ENCODE measurements at places on chromosomes 6 and 20.
A peak's percentile ranks its signal among the peaks of the same experiment; 100 is the strongest.

- DNase-seq = no peak
Observed at GRCh38 chr6:12138381-12138780, 126.3 kb downstream of the HIVEP1 start.

DNA sequence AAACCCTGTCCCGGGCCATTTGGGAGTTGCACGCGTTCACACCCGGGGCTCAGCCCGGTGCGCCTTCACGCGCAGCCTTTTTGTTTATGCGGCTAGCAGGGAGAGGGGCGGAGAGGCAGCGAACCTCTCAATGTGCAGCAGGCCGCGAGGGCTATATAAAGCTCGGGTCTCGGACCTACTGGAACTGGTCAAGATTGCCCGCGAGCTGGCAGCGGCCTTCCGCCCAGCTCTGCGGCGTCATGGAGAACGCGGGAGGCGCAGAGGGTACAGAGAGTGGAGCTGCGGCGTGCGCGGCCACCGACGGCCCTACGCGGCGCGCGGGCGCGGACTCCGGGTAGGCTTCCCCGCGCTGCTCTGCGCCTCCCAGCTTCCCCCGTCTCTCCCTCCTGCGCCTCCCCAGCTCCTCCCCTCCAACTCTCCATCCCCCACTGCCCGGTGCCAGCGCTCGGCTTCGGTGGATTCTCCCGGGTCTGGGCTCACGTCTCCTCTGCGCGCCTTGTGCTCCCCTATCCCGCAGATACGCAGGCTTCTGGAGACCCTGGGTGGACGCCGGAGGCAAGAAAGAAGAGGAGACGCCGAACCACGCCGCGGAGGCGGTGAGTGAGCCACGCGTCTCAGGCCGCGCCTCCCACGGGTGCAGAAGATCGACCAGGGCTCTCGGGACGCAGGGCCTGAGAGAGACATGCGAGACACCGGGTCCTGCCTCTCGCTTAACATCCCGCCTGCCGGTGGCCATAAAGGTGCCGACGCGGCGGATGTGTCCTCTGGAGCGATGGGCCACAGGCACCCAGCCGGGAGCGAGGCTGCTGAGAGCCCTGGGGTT, at the start of gene RIPPLY2:
Gene RIPPLY2, plus strand, starts transcription at position 183 of the 823 bp plus-strand sequence. Its CDS starts 57 bp downstream, at position 240.
- peak; percentile 69 for DNase-seq

DNA sequence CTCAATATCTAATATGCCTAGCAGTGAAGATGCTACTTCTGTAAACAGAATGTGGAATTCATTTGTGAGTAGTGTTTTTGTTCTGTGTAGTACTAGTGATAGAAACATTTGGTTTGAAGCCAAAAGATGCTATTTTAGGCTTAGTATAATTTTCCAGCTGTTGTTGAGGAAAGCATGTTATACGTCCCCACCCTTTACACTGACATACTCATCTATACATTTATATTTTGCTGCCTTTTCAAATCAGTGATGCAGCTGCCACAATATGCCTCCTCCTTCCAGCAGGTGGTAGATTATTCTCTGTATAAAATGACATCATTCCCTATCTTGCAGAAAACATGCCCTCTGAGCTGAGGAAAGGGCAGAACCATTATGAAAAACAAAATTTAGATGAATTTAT, 1217.6 kb upstream of the GJE1 start:
- no peak for DNase-seq

GRCh38 chr6:118746145-118746824, 94.9 kb upstream of the CEP85L start:
- no peak for DNase-seq

DNA sequence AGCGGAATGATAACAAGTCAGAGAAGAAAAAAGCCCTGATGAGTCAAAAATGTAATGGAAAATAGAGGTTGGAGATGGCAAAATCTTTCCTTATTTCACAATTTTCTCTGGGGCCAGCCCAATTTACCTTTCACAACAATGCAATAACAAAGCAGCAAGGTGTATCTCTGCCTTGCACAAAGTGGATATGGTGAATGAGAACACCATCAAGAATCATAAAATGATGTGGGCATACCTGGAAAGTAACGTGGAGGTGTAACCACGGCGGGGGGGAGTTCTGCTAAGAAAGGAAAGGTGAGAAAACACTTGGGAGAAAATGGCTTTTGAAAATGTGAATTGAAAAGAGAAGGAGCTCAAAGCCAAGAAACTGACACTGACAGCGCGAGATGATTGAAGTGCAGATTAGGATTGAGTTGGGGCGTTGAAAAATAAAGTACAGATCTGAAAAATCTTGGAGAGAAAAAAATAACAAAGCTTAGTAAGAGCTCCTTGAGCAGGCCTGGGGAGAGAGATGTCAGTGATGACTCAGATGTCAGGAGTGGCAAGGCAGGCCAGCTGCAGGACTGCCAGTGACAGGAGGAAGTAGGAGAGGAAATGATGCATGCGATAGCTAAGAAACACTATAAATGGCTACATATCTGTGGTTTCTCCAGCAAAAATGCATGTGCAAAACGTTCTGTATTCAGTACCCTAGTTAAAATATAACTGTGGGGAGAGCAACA, 26.2 kb downstream of the ARHGAP18 start:
- DNase-seq = peak; percentile 26

DNA sequence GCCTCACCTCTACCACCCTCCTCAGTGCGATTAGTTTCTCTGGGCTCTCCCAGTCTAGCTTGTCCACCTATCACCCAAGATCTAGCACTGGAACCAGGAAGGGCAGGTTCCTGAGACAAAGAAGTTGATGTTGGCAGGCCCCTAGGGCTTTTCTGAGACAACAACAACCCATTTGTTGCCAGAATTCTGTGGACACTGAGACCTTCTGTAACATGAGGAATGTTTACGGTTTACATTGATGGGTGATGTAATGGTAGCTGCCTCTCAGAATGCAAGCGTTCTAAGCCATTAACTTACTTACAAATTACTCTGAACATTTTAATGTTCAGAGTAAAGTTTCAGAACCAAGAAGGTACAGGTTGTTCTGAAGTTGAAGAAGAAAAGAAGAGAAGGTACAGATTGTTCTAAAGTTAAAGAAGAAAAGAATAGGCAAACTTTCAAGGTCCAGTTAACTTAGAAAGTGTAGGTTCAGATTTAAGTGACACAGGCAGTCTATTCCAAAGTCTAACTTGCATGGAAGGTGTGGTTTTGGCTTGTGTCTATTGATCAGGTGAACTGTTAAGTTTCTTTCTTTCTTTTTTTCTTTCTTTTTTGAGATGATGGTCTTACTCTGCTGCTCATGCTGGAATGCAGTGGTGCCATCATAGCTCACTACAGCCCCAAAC, 3.7 kb upstream of the MED23 start:
- no peak for DNase-seq

GRCh38 chr6:87152526-87152955, 2.8 kb upstream of the ZNF292 start:
- DNase-seq = no peak

- no peak for DNase-seq
Observed at GRCh38 chr20:16158090-16158975, 414.9 kb downstream of the KIF16B start.

DNA sequence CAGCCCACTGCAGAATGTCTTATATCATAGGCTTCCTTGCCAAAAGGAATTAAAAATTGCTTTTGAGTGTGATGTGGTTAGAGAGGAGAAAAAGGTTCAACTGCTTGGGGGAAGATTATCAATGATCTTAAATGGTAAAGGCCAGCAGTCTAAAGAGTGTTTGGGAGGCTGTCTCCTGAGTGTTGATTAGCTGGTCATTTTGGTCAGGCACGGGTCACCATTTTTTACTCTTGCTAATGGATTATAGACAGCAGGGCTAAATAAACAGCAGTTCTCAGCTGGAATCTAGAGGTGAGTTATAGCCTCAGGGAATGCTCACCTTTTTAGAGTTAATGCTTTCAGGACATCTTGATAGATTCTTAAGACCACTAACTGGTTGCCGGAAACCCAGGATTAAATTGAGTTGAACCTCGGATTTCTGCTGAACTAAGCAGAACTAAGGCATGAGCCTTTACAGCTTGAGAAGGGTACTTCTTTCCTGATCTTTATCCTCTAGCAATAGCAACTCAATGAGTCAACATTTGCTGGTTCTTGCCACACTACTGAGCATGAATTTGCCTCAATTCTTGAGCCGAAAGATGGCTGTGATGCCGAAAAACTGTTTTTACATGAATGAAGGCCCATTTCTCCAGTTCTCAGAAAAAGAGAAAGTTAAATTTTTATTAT, 120.4 kb downstream of the LRRC1 start:
- DNase-seq = no peak

DNA sequence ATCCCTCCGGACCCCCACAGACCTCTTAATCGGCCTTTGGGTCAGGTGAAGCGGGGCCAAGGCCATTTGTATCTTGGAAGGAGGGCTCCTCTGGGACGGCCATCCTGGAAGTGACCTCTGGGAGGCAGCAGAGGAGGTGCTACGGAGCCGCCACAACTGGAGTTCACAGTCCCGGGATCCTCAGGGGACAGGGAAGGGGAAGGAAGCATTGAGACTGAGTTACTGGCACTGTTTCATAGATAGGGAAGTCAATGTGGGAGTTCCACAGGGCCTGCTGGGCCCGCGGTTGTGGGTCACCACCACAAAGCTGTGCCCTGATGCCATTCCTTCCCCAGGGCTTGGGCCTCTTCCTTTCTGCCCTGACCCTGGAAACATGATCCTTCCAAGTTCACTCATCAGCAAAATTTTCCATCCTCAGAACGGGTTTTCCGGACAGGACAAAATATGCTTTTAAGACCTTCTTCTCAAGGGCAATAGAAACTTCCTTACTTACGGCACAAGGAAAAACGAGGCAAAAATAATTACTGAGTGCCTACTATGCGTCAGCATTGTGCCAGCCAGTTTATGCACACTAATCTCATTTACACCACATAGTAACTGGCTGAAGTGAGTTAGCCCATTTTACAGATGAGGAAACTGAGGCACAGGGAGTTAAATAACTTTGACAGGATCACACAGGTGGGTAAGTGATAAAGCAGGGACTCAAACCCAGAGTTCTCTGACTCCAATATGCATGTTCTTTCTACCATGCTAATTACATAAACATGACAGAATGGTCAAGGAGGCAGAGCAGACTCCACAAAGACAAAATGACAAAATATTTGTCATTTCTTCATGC, 143.8 kb downstream of the UNC5CL start:
- no peak for DNase-seq

DNA sequence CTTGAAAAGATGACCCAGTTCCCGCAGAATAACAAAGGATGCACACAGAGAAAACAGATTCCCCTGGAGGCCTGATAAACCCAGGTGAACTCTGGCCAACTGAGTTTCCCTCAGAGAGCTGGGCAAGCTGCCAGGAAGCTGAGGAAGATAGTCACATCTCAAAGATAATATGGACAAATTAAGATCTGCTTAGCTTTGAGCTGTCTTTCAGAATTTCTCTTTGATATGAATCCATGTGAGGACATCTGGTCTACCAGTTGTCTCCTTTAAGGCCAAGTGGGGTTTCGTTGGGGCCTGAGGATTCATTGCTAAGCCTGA, 59.5 kb downstream of the ID4 start:
- DNase-seq = no peak

- no peak for DNase-seq
Observed at GRCh38 chr6:4055420-4056041, 23.4 kb downstream of the FAM217A start.

- DNase-seq = no peak
Observed at GRCh38 chr6:74284284-74284683, 588.3 kb downstream of the CD109 start.

- no peak for DNase-seq
Observed at GRCh38 chr6:139425780-139426179, 51.3 kb upstream of the CITED2 start.

- DNase-seq = no peak
Observed at GRCh38 chr20:43752051-43752360, 25.2 kb upstream of the GTSF1L start.

- no peak for DNase-seq
Observed at GRCh38 chr6:150898399-150899170, 33.1 kb downstream of the MTHFD1L start.

GRCh38 chr6:162899148-162899547, 171.4 kb downstream of the PACRG start:
- DNase-seq = no peak

GRCh38 chr6:142916881-142917280, 28.1 kb downstream of the HIVEP2 start:
- no peak for DNase-seq

DNA sequence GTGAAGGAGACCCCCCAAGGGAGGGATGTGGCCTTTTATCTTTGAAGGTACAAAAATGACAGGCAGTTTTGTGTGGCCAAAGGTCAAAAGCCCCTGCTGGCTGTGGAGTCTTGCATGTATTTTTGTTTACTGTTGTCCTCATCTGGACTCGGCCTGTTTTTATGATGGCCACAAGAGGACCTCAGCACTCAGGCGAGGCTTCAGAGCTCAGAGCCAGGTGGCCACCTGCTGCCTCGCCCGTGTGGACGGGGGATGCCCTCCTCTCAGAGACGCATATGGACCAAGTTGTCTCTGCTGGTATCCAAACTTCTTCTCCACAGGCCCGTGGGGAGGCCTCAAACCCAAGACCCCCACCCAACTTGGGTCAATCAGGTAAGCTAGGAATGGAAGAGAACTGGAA, 118.2 kb downstream of the DACT2 start:
- no peak for DNase-seq

DNA sequence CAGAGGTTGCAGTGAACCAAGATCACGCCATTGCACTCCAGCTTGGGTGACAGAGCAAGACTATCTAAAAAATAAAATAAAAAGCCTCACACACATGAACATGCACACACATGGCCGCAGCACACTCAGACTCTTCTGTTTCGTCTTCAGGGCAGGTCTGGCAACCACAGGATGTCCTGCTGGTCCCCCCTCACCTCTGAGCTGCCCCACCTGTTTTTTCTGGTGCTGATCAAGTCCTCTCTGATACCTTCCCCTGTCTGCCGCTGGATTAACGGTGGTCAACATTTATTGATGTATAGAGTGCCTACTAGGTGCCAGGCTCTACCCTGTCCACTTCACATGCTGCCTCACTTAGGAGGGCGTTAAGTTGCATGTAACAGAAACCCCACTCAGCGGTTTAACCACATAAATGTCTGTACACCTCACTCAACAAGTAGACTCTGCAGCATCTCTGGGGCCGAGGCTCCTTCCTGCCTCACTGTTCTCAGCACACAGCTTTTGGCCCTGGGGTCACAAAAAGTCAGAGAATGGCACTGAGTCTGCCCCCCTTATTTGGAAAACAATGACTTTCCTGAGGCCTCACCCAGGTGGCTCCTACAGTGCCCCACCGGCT, 4.5 kb upstream of the AP5S1 start:
- DNase-seq = no peak

DNA sequence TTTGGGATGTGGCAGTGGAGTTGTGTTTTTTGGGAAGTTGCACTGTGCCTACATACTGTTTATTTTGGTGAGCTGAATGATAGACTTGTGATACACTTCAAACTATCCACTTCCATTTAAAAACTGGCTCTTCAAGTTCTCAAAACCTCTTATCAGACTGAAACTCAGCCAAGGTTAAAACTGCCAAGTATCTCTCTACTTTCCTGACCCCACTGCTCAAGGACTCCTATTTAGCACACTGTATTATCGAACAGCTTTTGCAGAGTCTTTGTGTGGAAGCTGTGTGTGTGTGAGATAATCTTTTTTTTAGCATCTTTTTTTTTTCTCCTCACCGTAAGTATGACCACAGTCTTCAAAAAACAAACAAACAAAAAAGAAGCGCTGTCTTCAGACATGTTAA, 21.1 kb downstream of the STX11 start:
- DNase-seq = no peak

Data from C1 segment of cervical spinal cord (tissue), 14 donors.